Activated naive CD8-positive, alpha-beta T cell treated with anti-CD3 and anti-CD28 coated beads for 36 hours (primary cell): ENCODE measurements at places on chromosomes 6 and 20.

DNA sequence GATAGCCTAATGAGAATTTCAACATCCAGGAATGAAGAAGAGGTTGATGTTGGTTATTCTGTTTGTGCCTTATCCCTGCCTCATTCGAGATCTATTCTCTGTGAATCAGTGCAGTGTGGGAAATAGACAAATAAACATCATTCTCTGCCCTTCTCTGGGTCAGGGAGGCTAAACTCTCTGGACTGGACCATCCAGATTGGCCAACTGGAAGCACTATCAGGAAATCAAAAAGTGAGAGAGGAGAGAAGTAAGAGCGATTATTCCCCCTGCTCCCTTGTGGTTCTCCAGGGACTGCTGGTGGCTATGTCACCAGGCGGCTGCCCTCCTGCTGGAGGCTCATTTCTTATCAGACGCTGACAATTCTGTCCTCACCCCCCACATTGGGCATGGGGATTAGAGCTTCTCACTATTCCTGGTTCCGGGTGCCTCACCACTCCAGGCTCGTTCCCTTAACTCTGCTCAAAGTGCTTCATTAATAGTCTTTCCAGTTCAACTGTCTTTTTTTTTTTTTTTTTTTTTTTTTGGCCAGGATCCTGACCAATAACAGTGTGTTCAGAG is 201.7 kb upstream of the RREB1 start:
- H3K36me3 ChIP-seq = no peaks in the 10 kb centered on the region
- DNase-seq = no peak
- H3K4me1 ChIP-seq = no peaks in the 10 kb centered on the region
- H3K27ac ChIP-seq = no peak overlapping the region

DNA sequence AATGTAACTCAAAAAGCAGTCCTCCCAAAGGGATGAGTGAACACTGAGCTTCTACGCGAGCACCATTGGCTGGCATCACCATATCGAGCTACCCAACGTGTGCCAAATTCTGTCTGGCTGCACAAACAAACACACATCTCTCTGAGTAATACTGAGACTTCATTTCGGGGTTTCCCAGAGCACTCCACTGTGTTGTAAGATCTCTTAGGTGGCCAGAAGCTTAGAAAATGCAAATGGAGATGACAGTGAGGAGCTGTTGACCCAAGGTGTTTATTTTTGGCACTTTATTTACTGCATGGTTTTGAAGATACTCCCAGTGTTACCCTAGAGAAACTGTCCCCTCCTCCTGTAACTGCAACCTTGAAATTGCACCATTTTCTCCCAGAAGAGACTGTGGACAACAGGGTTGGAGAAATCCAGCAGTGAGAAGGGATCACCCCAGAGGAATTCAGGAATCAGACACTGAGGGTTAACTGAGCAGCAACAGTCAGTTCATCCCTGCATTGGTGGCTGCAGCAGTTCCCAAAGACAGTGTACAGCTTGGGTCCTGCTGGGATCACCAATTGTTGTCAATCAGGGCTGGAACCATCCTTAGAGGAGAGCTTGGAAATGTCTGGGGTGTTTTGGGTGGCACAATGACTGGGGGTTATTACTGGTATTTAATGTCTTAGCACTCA is 1.0 kb upstream of the RIPOR2 start:
- peaks cover 1% of the 10 kb centered on the region for H3K36me3 ChIP-seq
- H3K27ac ChIP-seq = peak overlapping the region; percentile 90
- H3K4me1 ChIP-seq = peaks cover 82% of the 10 kb centered on the region
- peak; percentile 56 for DNase-seq
- peak overlapping the region; percentile 95 for H3K4me3 ChIP-seq

GRCh38 chr20:21393166-21393565 is 4.2 kb downstream of the NKX2-4 start:
- H3K36me3 ChIP-seq = peaks cover 19% of the 10 kb centered on the region
- H3K4me1 ChIP-seq = peaks cover 22% of the 10 kb centered on the region
- no peak for DNase-seq
- peaks cover 56% of the 10 kb centered on the region for H3K27me3 ChIP-seq
- H3K27ac ChIP-seq = no peak overlapping the region
- peak overlapping the region; percentile 18 for H3K4me3 ChIP-seq

DNA sequence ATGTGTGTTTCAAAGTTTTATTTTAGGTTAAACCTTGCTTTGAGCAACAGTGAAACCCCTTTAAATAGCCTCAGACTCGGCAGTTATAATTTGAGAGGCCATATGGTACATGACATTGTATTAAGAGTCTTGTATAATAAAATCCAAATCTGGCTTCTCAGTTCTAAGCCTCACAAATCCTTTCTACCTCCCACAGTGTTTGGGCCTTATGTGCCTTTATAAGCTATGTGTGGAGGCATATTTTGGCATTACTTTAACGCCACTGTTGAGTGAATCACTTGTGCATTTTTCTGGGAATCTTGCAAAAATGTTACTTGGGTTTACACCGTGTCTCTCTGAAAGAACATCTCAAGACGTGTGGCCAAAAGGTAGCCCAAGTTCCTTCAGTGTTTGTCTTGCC is 152.4 kb downstream of the COL9A1 start:
- peaks cover 4% of the 10 kb centered on the region for H3K27me3 ChIP-seq
- no peak for DNase-seq
- no peak overlapping the region for H3K4me3 ChIP-seq
- no peak overlapping the region for H3K27ac ChIP-seq
